ENCODE measurements at places on chromosomes 11 and 22.

GRCh38 chr11:111735262-111736116 is 30.7 kb downstream of the PPP2R1B start:
- peak; percentile 50 for DNase-seq

- peak; percentile 62 for DNase-seq
Measured at GRCh38 chr11:128814856-128815705, 52.0 kb downstream of the KCNJ1 start.

GRCh38 chr11:16603245-16603644 is 135.2 kb upstream of the C11orf58 start:
- DNase-seq = no peak

GRCh38 chr11:8480858-8481257 is 113.2 kb downstream of the STK33 start:
- no peak for DNase-seq

DNA sequence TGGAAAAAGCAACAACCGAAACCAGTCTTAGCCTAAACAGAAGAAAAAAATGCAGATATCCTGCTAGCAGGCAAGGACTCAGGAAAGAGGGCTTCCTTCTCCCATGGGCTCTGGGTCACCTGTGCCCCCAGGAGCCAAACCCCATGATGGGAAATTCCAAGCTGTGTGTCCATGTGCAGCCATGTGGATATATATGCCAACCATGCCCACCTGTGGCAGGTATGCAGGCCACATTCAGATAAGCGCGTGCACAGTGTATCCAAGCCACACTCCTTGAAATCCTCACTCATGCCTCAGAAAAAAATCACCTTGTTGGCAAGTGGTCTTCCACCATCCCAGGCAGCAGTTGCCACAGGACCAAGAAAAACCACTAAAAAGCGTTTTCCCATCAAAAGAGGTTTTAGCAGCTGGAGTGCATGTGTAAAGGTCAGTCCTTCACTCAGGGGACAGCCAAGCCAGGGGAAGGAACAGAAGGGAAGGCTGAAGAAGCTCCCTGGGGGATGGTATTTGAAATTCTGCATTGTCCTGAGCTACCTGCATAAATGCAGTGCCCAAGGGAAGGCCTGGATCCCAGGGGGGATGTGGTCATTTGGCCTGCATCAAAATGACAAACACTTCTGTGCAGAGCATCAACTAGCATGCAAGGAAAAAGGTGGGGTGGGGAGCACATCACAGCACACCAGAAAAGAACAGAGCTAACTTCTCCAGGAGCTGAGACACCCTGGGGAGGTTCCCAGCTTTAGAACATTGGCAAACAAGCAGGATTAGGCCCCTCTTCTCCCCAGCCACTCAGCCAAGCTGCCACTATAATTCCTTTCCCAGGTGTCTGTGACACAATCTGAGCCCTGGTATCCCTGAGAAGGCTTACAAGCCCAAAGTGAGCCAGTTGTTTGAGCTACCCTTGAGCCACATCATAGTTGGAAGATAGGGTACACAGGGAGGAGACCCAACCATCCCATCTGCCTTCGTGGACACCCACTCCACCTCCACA is 76.2 kb downstream of the GALNT18 start:
- DNase-seq = no peak

GRCh38 chr11:74084796-74085541 is 76.1 kb upstream of the UCP3 start:
- DNase-seq = peak; percentile 42

DNA sequence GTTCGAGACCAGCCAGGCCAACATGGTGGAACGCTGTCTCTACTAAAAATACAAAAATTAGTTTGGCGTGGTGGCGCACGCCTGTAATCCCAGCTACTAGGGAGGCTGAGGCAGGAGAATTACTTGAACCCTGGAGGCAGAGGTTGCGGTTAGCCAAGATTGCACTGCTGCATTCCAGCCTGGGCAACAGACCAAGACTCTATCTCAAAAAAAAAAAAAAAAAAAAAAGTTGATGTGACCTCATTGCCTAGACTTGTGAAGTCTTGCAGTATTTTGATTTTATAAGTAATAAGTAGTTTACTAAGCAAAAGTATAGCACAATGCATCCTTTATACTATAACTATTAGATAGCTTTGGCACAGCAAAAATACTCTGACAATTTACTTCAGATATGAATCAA is 9.9 kb upstream of the CUL5 start:
- DNase-seq = no peak

- peak; percentile 65 for DNase-seq
Measured at GRCh38 chr22:37176464-37177061, 11.5 kb downstream of the C1QTNF6 start.

- DNase-seq = no peak
Measured at GRCh38 chr11:101446238-101446637, 137.6 kb downstream of the TRPC6 start.

- DNase-seq = no peak
Measured at GRCh38 chr11:95266751-95267374, 35.9 kb upstream of the SESN3 start.

DNA sequence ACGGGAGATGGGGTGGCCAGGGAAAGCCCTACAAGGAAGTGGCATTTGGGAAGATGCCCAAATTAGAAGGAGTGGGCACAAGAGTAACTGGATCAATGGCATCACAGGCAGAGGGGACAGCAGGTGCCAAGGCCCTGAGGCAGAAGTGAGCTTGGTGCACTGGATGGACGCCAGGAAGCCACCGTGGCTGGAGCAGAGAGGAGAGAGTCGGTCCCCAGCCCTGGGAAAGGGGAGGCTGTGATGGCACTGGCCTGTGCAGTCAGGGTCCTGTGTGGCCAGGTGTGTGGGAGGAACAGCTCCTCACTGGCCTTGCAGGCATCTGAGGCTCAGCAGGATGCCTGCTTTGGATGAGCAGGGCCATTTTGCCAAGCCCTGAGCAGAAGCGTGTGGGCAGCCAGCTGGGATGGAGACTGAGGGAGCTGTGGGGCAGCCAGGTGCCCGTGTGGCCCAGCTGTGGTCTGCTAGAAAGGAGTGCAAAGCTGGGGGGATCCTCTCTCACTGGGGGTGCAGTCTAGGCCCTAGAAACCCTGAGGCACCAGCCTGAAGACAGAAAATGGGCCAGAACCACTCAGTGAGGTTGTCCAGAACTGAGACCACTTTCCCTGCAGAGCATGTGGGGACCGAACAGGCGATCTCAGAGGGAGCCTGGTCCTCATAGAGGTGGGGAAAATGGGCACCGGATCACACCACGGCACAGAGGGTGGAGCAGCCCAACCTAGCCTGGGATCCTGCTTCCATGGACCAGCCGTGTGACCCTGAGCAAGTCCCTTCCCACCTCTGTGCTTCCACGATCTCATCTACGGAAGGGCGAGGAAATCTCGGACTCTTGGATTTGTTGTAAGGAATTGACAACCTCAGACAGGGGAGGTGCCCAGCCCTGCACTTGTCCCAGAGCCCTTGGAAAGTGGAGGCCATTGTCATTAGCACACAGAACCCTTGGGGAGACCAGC is 78.6 kb upstream of the RTL6 start:
- DNase-seq = no peak

DNA sequence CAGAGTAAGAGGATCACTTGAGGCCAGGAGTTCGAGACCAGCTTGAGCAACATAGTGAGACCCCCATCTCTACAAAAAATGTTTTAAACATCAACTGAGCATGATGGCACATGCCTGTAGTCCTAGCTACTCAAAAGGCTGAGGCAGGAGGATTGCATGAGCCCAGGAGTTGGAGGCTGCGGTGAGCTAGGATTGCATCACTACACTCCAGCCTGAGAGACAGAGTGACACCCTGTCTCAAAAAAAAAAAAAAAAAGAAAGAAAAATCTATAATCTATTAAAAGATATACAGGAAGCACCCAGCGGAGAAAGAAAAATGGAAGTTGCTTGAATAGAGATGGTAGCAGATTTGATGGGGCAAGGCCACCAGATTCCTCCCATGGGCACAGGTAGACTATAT is 61.8 kb downstream of the FAM83F start:
- no peak for DNase-seq

DNA sequence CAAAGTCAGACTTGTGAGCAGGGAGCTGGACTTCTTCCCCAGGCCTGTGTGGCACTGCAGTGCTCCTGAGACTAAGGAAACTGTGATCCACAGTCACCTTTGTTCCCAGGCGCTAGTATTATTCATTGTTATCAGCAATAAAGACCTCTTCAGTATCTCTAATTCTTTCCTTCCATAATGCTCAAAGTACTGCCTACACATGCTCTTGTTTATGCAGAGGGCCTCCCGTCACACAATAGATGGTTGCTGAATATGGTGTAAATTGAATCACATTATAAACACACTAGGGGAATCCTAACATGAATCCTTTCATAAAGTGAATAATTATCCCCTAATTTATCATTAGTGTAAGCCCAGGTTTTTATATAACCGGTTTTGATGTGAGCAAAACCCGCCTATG is 493.3 kb downstream of the BUD13 start:
- no peak for DNase-seq

GRCh38 chr11:103210543-103210942 is 101.3 kb downstream of the DYNC2H1 start:
- DNase-seq = no peak

DNA sequence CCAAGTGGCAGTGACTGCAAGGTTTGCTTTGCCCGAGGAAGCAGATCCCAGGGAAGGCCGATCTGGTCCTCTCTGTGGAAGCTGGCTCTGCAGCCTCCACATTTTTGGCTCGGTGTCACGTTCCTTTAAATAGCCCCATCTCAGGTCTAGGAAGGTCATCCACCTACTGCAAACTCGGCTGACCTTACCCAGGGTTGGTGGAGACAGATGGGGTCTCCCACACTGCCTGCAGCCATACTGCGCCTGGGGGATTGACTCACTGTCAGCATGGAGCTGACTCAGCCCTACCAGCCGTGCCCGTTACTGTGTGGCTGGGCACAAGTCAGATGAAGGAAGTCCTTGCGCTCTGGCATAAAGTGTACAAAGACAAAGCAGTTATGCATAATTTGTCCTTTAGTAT is 16.9 kb downstream of the CDPF1 start:
- DNase-seq = peak; percentile 85

DNA sequence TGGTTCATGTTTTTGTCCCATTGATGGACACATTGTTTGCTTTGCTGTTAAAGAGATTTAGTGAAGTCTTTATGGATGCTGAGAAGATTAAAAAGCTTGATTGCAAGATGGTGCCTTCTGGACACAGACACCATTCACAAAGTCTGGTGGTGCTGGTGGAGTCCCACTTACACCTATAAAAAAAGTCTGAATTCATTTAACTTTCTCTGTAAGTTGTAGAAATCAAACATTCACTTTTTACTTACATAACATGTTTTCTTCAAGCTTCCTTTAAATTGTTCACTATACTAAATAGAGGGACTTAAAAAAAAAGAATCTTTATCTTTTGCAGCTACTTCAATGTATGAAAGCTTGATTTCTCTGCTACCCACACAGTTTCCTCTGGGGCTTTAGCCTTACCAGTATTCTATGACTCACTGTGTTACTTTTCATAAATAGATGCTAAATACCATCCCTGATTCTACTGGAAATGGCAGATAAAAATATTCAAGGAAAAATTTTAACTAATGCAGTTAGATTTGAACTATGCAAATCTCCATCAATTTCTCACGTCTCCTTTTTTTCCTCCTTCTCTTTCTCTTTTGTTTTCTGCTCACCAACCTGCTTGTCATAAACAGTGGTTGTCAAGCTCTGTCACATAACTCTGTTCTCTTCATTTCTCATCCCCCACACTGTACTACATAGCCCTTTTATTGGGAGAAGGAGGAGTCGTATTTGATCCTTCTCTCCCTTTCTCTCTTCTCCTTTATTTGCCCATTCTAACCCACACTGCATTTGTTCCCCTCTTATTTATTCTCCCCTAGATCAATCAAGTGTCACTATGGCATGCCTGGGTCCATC is 89.7 kb downstream of the FAM76B start:
- peak; percentile 66 for DNase-seq

GRCh38 chr11:124536520-124536919 is 6.9 kb downstream of the OR8B12 start:
- DNase-seq = peak; percentile 66

GRCh38 chr22:42269432-42270175 is 849 bp downstream of the TCF20 start:
- peak; percentile 34 for DNase-seq

DNA sequence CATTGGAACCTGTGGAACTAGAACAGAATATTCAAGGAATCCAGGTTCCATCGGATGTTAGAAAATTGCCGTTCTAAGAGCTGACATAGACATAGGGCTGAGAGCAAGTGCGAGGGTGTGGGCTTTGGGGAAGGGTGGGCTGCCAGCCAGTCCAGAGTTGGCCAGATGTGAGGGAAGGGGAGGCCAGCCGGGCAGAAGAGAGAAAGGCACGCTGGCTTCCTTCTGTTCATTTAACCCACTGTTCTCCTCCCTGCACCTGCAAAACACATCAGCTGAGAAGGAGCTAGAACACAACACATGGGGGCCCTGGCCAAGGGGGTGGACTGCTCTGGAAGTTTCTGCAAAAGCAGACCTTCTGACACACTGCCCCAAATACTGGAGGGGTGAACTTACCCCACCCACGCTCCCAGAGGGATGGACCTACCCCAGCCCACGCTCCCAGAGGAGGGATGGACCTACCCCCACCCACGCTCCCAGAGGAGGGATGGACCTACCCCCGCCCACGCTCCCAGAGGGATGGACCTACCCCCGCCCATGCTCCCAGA is 98.0 kb downstream of the SHANK2 start:
- no peak for DNase-seq

GRCh38 chr22:31139866-31140716 is at the start of gene PLA2G3:
PLA2G3 (minus strand) TSS chr22:31140508; CDS start chr22:31140354, 154 bp downstream.
- no peak for DNase-seq

- DNase-seq = no peak
Measured at GRCh38 chr22:27788500-27789288, 12.9 kb downstream of the MN1 start.

DNA sequence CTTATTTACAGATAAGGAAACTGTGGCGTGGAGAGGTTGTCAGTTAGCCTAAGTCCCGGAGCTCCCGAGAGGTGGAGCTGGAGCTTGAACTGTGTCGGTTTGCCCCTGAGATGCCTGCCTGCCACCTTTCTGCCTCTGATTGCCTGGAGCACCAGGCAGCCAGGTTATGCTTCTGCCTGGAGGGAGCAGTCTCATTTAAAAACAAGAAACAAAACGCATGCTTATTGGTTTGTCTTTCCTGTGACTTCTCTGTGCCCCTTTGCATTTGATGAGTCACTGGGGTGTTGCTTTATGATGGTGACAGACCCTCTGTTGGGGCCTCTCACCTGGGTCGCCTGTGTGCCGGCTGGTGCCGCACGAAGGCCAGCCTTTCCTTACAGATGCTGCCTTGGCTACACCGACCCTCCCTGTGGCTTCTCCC is 12.2 kb downstream of the AP2A2 start:
- no peak for DNase-seq

GRCh38 chr11:18705651-18706281 is 7.2 kb downstream of the TMEM86A start:
- peak; percentile 16 for DNase-seq

DNA sequence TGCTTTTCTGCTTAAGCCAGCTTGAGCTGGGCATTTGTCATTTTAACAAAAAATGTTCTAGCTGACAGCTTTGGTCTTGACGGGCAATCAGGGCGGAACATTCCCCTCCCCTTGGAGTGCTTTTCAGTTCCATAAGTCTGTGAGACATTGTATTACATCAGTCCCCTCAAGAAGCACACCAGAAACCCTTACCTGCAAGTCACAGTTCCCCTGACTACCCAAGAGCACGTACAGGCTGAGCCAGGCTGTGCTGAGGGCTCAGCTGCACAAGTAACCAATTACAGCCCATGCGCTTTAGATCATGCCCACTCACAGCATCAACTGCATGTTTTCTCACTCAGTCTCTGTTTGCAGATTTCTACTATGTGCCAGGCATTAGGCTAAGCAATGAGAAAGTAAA is 19.1 kb downstream of the HIRA start:
- no peak for DNase-seq

- DNase-seq = no peak
Measured at GRCh38 chr11:12581923-12582322, 92.3 kb upstream of the TEAD1 start.

All from suppressor macrophage treated with lipopolysaccharide for 4 hours (primary cell).